Stimulated activated CD4-positive, alpha-beta T cell treated with anti-CD3 and anti-CD28 coated beads, Interleukin-12 subunit alpha, Interleukin-12 subunit beta, amount 100 ng/mL, for 24 hours (primary cell): ENCODE measurements at places on chromosomes 2 and 18.

GRCh38 chr2:101500180-101500579 lies 25.3 kb upstream of the RFX8 start:
- no peak for DNase-seq

DNA sequence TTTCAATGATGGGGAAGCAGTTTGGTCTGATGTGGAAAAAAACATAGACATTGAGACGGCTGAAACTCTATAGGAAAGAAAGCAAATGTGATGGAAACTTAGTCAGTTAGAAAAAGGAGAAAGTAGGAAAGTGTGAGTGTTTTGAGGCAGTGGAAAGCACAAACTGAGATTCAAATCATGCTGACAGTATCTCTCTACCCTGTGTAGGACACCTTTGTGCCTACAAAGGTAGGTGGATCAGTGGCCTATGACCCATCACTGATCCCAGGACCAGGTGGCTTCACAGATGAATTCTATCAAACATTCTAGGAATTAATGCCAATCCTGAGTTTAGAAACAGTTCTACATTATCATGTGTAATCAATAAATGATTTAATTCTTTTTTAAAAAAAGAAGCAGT lies 57.1 kb downstream of the CD226 start:
- no peak for DNase-seq

DNA sequence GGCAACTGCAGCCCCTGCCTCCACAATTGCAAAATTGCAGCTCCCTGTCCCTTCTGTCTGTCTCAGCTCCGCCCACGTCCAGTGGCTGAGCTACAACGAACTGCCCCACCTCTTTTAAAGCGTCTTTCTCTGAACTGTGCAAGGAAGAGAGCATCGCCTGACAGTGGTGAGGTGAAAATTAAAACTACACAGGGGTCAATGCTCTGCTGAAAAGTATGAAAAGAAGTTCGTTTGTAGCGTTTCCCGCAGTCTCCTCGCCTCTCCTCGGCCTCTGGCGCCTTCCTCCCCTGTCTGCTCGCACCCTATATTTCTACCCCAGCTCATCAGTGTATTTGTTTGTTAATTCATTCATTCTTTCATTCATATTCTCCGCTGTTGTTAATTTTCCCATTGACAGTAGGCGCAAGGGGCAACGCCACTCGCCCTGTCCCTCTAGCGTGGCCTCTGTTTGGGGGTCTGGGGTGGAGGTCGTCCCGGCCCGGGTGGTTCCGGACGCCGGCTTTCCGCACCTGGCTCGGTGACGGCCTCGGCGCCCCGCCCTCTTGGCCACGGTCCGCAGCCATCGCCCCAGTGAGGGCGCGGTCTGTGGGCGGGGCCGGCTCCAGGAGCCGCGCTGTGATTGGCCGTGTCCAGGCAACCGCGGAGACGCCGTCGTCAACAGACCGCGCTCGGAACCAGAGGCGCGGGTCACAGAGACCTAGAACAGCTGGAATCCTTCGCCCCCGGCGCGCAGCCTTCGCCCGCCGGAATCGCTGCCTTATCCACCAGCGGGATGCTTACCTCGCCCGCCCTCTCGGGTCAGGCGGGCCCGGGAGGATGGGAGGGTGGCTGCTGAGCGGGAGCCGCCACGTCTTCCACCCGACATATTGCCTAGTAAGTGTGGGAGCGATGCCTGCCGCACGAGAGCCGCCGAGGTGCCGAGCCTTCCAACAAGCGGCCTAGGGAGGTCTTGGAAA lies at the start of gene VWA3B:
Gene VWA3B (plus strand): TSS at position 677 of the 956 bp plus-strand sequence. CDS start 5,926 bp downstream, outside the sequence.
- DNase-seq = peak; percentile 48

DNA sequence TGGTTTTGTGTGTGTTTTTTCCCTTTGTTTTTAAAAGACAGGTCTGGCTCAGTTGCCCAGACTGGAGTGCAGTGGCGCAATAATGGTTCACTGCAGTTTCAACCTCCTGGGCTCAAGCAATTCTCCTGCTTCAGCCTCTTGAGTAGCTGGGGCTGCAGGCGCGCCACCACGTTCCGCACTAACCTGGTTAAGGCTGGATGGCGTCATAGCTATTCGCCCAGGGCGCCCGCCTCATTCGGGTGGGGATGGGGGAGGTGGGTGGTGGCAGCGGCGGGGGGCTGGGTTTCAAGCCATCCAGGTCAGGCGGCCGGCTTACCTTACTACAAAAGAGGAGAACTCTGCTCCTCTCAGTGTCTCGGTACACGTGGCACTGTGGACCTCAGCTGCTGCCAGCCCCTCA lies 42.8 kb downstream of the EEF1B2 start:
- DNase-seq = no peak

DNA sequence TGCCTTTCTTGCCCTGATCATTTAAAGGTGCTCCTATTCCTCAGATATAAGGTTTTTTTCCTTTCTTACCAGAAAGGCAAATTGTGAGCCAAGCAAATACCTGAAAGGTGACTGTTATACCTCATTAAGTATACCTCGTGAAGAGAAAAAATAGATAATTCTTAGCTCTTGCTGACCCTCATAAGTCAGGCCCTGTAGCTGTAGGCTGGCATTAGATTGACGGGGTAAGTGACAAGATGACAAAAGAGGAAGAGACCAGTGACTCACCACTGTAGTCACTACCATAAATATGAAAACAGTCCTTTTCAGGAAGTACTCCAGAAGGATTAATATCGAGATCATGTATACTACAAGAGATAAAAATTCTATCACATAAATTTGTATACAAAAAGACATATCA lies 104.6 kb downstream of the PTPN4 start:
- no peak for DNase-seq

DNA sequence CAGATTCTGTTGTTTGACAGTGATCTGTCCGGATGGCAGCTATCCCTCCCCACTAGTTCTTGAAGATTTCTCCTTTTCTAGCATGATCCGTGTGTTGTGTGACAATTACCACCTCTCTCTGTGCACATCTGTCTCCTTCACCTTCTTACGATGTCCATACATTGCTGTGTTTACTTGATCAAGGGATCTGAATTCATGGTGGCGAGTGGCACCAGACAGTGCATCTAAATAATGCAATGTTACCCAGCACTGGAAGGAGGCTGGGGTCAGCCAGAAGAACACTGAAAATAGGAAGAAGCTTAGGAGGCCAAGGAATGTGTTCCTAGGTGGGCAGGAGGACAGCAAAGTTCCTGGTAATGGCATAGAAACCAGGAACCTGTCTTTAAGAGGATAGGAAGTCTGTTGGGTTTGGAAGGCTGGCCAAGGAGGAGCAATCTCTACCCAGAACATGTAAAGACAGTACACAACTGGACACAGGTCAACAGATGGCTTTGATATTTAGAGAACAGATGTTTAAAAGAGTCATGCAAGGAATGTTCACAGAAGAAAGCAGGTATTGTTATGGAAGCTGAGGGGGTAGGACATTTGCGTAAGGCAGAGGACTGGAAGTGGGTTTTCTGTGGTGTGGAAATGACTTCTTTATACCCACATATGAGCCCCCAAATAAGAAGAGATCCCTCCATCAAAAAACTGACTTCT lies 126.4 kb downstream of the HRH4 start:
- no peak for DNase-seq
